ENCODE measurements at places on chromosomes 2 and 18.

DNA sequence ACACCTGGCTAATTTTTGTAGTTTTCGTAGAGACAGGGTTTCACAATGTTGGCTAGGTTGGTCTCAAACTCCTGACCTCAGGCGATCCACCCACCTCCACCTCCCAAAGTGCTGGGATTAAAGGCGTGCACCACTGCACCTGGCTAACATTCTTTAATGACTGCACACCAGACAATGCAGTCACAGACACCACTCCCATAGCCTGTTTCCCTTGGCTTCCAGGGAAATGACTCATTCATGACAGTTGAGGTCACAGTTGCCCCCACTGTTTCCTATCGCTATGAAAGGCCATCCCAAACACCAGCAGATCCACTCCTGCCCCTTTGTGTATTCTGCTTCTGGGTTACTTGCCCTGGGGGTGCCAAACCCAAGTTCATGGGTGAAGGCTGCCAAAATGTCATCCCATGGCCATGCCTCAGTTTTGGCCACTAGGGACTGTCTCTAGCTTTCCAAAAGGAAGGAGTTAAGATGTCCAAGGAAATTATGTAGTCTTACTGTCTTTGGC, 8.7 kb downstream of the CHMP1B start:
- no peak for DNase-seq

GRCh38 chr2:176931588-176932563, 280.7 kb upstream of the HNRNPA3 start:
- no peak for DNase-seq

- DNase-seq = no peak
Observed at GRCh38 chr2:176091329-176092258, 927 bp upstream of the HOXD13 start.

DNA sequence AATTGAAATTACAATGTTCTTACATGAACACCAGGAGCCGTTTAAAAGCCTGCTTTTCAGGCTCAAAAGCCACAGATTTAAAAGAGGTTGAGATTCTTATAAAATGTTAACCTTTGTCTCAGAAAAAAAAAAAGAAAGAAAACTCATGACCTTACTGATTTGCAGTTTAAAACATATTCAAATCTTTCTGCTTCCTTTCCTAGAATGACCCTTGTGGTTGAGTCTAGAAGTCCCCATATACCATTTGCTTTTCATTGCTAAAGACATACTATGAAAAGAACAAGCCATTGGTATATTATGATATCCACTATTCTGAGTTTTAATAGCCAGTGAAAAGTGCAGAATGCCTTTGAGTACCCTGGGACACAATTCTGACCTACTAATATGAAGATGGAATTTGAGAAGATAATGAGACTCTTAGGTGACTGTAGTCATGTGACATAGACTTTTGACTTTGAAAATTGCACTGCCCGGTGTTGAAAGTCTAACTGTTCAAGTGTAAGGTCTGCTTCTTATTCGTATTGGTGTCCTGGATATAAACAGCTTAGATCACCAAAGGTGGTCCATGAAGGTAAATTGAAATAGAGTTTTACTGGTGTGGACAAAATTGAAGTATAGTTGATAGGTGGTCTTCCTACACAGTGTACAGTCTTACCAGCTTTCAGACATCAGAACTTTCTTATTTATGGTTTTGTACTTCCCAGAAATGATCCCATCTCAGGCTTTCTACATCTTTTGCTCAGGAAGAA, 117.0 kb downstream of the DOCK10 start:
- DNase-seq = no peak

DNA sequence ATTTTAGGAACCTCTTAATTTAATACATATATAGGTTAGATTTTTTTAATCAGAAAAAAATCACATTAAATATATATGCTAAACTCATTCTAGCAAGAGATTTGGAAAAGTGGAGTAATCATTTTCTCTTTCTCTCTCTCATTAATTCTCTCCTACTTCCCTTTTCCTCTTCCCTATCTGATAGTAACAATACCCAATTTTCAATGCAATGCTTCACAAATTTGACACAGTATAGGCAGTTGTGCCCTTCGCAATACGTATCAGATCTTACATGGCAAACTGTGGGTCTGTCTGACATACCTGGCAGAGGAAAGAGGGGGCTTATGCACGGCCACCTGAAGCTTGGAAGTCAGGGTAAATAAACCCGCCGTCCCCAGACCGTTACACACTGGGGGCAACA, 444.3 kb downstream of the NBAS start:
- no peak for DNase-seq

GRCh38 chr2:232789082-232789481, 12.7 kb upstream of the KCNJ13 start:
- DNase-seq = no peak

GRCh38 chr18:42654556-42654955, 460.9 kb downstream of the RIT2 start:
- no peak for DNase-seq

DNA sequence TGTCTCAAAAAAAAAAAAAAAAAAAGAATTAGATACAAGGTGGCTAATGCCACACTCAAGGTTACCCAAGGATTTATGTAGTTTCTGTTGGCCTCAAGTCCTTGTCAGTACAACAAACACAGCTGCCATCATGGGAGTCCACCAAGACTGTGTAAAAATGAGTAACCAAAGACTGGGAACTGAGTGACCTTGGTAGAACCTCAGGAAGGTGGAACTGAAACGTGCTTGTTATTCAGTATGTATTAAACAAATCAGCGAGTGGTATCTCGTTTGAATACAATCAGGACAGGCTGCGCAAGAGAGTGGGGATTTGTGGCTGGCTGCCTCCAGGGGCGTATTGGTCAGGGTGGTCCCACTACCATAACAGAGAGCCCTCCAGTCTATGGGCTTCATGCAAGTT, 1.6 kb upstream of the SFTPB start:
- DNase-seq = no peak

DNA sequence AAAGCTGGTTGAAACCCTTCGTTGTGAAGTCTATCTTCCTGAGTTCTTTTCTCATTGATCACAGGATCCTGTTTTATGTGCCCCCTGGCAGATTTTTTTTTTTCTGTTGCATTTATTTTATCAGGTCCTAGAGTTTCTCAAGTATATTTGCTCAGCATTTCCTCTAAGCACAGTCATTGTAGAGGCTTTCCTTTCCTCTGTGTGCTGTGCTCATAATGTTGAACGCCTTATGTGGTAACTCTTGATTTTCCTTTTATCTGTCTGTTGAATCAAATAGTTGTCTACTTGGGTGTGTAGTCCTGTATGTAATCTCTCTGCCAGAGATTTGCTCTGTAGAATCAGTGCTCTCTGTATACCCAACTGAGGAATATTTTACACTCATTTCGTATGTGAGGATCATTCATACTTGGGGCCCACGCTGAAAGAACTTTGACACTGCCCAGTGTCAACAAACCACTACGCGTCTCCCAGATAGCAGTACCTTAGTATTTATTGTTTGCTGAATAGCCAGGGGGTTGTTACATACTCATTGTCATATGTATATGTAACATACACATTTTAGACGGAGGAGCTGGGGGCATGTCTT, 118.2 kb downstream of the CTNNA2 start:
- DNase-seq = no peak

DNA sequence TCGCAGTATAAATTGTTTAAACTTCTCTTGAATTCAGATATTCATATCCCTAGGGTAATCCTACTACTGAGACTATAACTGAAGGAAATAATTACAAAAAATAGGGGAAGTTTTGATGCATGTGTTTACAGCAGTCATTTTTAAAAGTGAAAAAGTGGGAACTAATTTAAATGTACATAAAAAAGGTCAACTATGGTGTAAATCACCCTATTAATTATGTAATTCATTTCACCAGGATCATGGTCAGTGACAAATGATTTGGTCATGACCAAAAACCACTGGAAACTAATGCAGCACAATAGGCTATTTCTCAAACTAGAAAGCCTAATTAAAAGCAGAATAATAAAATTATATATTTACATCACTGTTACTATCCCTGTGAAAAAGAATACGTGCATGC, 5.0 kb upstream of the CNGA3 start:
- DNase-seq = no peak

DNA sequence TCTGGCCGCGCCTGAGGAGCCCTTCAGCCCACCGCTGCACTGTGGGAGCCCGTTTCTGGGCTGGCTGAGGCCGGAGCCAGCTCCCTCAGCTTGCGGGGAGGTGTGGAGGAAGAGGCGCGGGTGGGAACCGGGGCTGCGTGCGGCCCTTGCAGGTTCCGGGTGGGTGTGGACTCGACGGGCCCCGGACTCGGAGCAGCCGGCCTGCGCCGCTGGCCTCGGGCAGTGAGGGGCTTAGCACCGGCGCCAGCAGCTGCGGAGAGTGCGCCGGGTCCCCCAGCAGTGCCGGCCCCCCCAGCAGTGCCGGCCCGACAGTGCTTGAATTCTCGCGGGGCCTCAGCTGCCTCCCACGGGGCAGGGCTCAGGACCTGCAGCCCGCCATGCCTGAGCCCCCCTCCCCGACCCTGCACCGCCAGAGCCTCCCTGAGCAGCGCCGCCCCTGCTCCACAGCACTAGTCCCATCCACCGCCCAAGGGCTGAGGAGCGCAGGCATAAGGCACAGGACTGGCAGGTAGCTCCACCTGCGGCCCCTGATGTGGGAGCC, 534.2 kb downstream of the ZNF804A start:
- no peak for DNase-seq

GRCh38 chr2:218345491-218346236, 11.0 kb upstream of the CATIP start:
- no peak for DNase-seq

GRCh38 chr18:46224181-46224775, 120.1 kb downstream of the HAUS1 start:
- no peak for DNase-seq

GRCh38 chr18:34867520-34867919, 157.4 kb downstream of the DTNA start:
- DNase-seq = no peak

DNA sequence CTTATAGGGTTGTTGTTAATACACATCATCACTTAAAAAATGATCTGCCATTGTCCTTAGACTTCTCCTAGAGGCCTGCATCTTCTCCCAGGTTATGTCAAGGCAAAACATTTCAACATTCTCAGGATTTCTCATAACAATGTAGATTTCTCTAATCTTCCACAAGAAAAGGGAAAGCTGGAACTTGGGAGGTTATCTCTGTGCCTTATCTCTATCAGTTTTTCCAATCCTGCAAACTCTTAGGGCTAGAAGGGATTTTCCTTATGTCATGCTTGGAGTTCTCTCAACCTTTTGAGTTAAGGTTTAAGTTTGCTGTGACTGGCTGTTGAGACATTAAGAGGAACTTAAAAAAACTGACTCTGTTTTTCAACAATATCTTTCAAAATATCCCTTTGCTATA, 300.6 kb upstream of the TFPI start:
- no peak for DNase-seq

GRCh38 chr2:8346208-8346607, 335.6 kb upstream of the ID2 start:
- DNase-seq = no peak

DNA sequence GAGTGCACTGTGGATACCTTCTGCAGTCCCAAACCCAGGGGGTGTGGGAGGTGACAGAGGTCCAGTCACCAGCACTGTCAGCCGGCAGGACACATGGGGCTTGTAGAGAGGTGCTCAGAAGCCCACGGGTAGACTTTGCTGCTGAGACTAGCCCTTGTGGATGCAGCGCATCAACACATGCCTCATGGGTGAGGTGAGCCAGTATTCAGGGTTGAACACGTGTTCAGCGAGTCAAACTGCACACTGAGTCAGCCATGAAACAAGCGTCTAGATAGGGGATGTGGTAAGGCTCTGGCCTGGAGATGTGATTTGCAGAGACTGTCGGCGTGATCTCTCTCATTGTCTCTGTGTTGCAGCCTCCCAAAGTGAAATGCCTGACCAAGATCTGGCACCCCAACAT, 35.8 kb upstream of the SCLY start:
- DNase-seq = no peak

DNA sequence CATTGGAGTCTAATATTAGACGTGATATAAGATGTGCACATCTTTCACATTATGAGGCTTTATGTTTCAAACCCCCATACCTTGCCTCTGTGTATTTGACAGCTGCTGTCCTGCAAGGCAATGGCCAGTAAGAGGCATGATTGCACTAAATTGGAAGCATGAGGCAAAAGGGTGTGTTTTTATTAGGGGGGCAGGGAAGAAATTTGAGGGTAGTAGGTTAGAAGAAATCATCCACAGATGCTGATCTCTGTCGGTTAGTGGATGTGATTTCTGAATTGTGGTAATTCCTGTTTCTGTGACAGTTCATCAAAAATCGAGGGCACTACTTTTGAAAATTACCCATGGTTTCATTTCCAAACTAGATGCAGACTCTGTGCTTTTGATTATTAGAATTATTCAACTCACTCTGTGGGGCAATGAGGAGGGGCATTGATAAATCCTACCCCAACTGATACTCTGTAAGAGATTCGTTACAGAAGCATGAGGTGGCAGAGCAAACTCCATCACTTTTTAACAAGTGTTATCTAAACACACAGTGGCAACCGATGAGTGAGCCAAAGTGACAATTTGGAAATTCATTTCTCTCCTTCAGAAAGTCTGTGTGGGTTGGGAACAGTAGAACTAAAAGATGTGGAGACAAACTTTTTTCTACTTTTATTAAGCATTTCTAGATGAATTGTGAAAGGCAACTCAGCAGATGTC, 453.0 kb downstream of the ARHGAP15 start:
- DNase-seq = no peak

- no peak for DNase-seq
Observed at GRCh38 chr2:58852243-58852642, 611.1 kb upstream of the FANCL start.

DNA sequence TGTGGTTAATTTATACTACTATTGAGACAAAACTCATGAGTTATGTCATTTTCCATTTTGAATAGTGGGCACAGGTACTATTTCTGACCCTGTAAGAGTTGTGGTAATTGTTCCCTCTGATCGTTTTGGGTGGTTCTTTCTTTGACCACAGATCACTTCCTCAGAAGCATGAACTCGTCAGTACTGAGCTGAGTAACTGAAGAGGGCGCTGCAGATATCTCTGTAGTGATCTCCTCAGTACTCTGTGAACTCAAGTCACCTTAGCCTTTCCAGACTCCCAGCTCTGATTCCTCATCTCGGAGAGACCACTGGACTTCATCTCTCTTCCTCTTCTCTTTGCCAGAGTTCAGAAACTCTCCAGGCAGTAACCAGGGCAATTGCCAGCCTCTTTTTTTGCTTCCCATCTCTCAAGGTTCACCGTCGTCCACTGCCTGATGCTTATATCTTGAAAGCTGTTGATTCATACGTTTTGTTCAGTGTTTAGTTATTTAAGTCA, 9.4 kb upstream of the IL1RL1 start:
- DNase-seq = peak; percentile 45

GRCh38 chr2:1572638-1573037, 159.4 kb downstream of the TPO start:
- DNase-seq = no peak

GRCh38 chr18:49691177-49691608, 122.1 kb downstream of the ACAA2 start:
- DNase-seq = no peak
